ENCODE measurements at places on chromosomes 3 and 15. TPM values are rescaled to one million over a fixed set of nuclear protein-coding genes. Genes with fewer than 3 reads are reported as not detected.
A peak's percentile ranks its signal among the peaks of the same experiment; 100 is the strongest.

DNA sequence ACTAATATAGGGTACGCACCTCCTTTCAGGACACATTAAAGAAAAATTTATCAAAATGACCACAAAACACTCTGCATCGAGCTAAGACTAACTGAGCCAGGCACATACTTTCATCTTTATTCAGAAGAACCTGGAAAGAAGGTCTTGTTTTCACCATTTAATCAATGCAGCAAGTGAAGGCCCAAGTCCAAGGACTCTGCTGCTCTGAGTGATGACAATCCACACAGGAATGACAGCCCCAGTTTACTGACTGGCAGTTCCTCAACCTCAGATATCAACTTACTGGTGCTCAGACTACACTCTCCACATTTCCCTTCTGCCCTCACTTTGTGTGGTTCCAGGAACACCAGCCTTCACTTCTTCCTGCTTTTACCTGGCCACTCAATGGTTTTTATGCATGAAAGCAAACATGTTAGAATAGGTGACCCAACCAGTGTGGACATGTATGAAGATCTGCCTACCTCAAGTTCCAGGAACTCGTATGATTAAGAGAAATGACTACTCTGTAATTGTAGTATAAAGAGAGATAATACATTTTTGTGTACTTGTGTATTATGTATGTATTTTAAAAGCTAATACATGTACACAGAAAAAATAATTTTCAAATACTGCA lies 29.1 kb upstream of the RASA2 start:
- DNase-seq = no peak

AMIGO3 gene
- total RNA-seq = 3.5 TPM

DNA sequence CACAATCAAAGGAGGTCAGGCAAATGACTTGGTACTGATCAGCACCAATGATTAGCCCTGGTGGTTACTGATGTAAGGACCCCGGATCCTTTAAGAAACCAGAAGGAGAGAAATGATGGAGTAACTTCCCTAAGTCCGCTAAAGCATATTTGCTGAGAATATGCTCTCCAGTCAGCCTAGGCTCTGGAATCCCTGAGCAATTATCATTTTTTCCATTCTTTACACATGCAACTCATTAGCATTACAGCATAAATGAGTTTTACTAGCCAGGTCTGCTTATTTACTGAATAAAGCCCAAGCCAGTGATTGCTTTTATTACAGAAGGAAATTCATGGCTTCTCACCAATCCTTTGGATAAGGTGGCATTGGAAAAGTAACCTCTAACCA lies 139.2 kb upstream of the WNT5A start:
- DNase-seq = no peak

SLC38A3 gene
- 7.2 TPM for total RNA-seq

GRCh38 chr3:132561003-132561402 lies 36.1 kb upstream of the ACKR4 start:
- DNase-seq = no peak

DNA sequence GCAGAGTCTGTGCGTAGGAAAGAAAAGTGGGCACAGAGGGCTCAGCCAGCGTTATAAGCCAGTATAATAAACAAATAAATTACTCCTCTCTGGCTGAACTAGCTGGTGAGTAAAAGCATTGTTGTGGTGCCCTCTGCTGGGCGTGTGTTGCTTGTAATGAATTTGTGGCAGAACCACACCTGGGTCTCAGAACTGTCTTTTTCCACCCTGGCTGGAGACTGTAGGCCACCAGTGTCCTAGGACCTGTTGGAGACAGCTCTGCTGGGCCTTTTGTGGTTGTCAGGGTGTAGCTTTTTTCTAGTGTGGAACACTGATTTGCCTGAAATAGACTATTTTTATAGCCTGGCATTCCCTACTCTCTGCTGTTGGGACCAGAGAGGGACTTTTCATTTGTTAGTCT lies 130.5 kb upstream of the EIF1B start:
- DNase-seq = peak; percentile 46

GRCh38 chr15:88649753-88650551 lies 11.1 kb downstream of the ISG20 start:
- no peak for DNase-seq

DNA sequence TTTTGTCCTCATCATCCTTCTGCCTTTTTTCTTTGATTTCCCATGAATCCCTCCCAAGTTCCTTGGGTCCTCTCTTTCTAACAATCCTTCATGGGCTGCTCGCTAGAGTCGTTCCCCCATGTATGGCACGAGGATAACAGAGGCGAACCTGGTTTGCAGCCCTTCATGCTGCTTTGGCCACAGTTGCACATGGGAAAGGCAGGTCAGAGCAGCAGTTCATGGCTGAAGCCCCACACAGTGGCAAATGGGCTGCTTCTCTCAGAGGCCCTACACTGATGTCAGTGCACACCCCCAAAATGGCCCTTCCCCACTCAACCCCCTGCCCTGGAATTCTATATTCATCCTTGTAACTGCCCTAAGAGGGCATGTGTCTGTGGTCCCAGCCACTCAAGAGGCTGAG lies 335.4 kb upstream of the IGF1R start:
- no peak for DNase-seq

DNA sequence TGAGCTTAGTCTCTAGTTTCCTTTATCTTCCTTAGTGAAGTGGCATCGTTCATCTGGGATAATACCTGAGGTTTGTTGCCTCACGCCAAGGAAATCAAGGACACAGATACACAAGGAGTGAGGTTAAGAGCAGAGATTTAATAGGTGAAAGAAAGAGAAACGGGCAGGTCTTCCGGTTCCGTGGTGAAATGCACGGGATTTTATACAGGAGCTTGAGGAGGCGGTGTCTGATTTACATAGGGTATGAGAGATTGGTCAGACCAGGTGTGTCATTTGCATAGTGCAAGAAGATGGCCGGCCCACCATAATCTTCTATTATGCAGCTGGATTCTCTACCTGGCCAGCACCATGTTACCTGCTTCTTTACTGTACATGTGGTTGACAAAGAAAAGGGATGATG lies 17.2 kb downstream of the ARRDC4 start:
- DNase-seq = no peak

DNA sequence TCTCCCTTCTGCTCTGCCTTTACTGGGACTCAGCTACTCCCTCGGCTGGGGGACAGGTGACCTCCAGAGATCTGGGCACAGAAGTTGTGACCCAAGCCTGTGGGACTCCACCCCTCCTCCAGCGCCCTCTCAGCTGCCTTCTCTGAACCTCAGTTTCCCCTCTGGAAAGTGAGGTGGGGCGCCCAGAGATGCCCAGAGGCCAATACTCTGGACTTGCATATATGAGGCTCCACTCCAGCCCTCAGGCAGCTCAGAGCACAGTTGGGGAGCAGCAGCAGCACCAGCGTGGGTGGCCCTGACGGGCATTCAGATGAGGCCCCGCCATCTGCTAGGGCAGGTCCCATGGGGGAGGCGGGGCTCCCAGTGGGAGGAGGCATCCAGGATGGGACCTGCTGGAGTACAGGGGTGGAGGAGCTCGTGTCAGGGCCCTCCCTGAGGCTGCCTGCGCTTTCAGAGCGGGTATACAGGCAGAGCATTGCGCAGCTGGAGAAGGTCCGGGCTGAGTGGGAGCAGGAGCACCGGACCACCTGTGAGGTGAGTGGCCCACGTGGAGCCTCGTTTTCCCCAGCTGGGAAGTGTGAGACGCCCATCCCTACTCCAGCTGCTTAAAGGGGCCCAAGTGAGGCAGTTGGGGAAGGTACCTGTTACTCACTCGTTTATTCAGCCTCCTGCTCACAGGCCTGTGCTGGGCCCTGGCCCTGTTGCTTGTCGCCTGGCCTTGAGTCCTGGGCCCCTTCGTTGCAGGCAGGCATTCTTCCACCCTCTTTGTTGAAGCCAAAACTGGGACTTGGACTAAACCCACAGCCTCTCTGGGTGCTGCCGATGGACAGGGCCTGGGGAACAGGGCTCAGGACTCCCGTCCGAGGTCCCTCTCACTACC lies 35.4 kb downstream of the PSTPIP1 start:
- no peak for DNase-seq

CD276 gene
- not detected for total RNA-seq

ACTC1 gene
- total RNA-seq = not detected

GRCh38 chr15:39886418-39886817 lies 33.6 kb downstream of the GPR176 start:
- no peak for DNase-seq

DNA sequence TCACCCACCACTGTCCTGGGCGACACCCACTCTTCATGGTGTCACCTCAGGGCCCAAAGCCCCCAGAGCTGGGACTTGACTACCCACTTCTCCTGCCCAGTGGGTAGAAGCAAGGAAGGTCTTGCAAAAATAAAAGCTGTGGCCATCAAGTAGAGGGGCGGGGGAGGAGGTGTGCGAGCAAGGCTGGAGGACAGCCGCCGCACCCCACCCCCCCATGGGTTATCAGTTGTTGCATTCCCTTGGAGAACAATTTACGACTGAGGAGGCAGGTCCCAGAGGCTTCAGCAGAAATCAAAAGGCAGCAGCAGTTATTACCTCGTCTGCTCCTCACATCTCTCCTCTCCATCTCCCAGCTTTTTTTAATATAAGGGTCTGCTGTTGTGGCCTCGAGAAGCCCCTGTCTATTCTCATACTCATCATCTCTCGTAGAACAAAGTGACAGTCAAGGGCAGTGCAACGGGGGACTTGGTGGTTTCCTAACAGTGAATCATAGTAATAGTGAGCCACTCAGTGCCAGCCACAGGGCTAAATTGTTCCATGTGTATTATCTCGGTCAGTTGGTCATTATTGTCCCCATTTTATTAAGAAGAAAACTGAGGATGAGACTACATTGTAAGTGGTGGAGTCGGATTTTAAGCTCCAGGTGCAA lies 116.4 kb downstream of the PDCD6IP start:
- no peak for DNase-seq

DNA sequence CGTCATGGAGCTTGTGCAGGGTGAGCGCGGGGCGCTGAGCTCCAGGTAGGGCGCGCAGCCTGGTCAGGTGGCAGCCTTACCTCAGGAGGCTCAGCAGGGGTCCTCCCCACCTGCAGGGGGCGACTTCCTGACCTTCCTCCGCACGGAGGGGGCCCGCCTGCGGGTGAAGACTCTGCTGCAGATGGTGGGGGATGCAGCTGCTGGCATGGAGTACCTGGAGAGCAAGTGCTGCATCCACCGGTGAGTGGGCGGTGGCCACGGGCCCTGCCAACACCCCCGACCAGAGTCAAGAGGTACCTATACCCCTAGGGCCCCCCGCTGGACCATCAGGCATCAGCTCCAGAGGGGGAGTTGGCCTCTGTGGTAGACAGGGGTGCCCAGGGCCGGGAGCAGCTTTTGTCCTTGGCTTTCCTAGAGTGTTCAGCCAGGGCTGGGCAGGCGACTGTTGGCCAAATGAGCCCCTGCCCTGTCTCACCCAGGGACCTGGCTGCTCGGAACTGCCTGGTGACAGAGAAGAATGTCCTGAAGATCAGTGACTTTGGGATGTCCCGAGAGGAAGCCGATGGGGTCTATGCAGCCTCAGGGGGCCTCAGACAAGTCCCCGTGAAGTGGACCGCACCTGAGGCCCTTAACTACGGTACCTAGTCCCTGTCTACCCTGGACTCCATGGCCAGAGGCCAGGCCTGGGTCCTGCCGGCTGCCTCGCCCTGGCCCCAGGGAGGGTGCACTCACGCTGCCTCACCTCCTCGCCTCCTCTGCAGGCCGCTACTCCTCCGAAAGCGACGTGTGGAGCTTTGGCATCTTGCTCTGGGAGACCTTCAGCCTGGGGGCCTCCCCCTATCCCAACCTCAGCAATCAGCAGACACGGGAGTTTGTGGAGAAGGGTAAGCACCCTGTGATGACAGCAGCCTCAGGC lies 9.1 kb downstream of the FES start:
- no peak for DNase-seq

DNA sequence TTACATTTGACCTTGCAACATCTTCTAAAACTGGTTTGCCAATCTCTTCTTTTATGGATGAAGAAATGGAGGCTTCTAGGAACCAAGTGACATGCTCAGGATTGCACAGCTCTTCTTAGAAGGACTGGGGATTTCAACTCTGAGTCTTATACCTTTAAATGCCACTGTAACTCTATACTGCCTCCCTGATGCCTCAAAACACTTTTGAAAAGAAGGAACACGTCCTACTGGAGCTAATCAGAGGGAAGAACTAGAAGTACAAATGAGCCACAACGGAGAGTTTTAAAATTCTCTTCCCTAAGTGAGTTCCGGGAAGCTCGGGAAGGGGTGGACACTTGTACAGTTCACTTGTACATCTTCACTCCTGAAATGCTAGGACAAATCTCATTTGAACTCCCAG lies 949 bp upstream of the MITF start:
- no peak for DNase-seq

DNA sequence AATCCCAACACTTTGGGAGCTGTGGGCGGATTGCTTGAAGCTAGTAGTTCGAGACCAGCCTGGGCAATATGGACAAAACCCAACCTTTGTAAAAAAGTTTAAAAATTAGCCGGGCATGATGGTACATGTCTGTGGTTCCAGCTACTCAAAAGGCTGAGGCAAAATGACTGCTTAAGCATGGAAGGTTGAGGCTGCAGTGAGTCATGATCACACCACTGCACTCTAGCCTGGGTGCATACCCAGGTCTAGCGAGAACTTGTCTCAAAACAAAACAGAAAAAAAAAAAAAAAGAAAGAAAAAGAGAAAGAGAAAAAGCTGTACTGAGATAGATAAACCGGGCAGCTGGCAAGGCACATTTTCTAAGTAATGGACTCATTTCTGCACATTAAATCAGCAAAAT lies 10.6 kb downstream of the ARPP19 start:
- DNase-seq = peak; percentile 17

ZNF620 gene
- 1.9 TPM for total RNA-seq

DNA sequence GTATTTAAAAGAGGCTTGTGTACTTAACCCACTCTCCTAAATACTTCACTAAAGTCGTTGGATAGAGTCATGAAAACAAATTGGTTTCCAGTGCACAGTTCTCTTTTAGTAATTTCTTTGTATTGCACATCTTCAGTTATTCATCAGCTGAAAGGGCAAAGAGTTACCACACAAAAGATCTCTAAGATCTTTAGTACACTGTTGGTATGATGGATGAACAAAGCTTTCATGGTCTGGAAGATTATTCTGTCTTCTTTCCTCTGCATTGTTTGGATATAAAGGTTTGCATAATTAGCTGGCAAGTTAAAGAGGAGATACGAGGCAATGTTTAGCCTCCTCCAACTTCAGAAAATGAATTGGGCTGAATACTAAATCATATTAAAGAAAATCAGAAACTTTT lies 40.5 kb downstream of the BCHE start:
- no peak for DNase-seq
